ENCODE measurements at places on chromosomes 12 and 14.

DNA sequence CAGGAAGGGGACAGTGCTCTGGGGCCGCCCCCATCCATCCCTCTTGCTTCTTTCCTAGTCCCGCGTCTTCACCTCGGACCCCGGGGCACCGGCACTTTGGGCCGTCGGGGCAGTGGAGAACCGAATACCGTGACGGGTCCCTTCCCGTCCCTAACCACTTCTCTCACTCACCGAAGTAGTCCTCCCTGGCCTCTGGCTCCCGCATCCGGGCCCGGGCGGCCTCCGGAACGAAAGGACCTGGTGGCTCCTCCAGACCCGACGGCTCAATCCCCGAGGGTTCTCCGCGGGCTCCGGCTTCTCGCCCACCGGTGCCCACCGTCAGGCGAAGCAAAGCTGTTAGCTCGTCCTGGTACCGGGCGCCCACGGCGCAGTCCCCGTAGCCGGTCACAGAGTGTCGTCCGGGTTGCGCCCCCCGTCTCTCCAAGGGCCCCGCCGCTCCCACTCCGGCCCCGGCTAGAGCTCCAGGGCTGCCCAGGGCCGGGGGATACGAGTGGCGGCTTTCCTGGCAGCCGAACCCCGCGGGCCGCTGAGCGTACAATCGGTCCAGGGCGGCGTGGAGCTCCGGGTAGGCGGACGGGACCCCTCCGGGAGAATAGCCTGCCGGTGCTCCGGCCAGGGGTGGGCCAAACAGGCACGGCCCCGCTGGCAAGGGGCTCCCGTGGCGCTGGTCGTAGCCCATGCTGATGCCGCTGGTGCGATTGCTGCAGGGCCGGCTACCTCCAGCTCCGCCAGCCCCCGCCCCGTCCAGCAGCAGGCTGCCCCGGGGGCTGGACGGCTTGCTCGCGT is 1.1 kb downstream of the AJUBA start:
- DNase-seq: no peak

- DNase-seq: no peak
These were observed 244.2 kb upstream of the OR4E1 start for GRCh38 chr14:21917699-21918436.

DNA sequence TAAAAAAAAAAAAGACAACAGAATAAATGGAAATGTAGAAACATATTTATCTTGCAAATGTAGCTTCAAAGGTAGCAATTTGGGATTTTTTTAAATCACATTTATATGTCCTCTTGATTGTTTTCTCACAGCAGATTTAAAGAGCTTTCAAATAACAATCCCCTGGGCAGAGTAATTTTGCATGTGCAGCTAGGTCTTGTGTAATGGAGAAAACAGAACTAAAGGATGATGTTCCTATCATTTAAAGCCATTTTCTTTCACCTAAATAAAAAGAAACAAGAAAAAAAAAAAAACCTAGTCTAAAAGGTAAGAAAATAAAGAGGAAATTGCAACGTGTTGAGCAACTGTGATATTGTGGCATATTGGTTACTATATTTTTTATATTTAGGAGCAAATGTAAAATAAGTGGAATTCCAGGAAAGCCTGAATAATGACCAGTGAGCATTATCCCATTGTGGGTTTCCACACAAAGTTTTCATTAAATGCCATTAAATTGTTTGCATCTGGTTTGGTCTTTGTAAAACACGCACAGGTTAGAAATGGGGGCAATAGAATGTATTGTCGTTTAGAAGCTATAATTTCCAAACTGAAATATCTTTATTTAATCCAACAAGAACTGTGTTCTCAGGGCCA is 215.6 kb downstream of the SLC6A15 start:
- DNase-seq: no peak

DNA sequence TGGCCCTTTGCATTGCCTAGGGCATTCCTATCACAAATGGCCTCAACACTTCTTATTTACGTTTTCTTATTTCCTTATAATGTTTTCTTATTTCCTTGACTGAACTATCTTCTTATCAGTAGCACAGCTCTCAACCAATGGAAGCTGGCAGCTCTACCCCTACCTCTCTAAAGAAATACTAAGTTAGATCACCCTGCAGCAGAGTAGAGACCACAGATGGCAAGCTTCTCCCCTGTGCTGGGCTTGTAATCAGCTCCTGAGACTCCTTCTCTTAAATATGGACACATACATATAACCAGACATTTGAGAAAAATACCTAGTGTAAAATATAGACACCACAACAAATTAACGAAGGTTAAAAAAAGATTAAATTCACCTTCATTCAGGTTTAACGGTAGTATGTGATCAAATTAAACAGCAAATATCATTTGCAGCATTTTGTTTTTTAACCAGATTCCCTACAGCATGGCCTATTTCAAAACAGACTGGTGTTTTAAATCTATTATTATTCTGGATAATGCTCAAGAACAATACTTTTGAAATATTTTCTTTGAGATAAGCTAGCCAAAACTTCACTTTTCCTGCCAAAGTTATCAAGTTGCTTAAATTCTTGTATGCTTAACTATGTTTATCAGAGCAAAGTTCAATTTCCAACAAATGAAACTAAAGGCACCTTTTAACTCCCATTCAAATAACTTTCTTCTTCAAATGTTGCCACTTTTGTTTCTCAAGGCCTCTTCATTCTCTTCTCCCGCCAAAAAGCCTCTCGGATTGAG is 54.3 kb downstream of the SLC41A2 start:
- no peak for DNase-seq

- no peak for DNase-seq
These were observed at the start of gene P3H3 for GRCh38 chr12:6827982-6828780. P3H3 (plus strand) TSS chr12:6828407; CDS start chr12:6828441, 34 bp downstream.

- no peak for DNase-seq
These were observed 83.8 kb upstream of the CCND2 start for GRCh38 chr12:4189721-4190120.

- no peak for DNase-seq
These were observed 216.3 kb upstream of the FLRT2 start for GRCh38 chr14:85313560-85314207.

DNA sequence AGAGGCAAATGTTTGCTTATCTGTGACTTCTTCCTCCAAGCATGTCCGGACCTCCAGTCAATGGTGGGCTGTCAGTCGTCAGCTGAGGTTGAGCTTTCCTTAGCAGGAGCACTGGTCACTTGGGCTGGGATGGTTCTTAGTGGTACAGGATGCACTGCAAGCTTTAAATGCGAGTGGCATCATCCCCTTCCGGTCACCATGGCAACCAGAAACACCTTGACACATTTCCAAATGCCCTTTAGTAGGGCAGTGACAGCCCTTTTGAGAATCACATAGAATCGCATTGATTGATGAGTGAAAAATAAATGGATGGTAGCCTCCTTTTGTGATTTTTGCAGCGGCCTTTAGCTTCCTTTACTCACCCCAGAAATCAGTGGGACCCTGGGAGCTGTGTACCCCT is 24.1 kb downstream of the NTF3 start:
- DNase-seq: no peak

GRCh38 chr12:56258068-56258819 is at the start of gene ANKRD52:
ANKRD52 (minus strand) TSS chr12:56258384; CDS start chr12:56258269, 115 bp downstream.
- peak; percentile 96 for DNase-seq

- peak; percentile 71 for DNase-seq
These were observed at the start of gene CCDC177 for GRCh38 chr14:69574263-69574953. CCDC177 (minus strand) TSS chr14:69574871; CDS start chr14:69573622, 1,249 bp downstream.

DNA sequence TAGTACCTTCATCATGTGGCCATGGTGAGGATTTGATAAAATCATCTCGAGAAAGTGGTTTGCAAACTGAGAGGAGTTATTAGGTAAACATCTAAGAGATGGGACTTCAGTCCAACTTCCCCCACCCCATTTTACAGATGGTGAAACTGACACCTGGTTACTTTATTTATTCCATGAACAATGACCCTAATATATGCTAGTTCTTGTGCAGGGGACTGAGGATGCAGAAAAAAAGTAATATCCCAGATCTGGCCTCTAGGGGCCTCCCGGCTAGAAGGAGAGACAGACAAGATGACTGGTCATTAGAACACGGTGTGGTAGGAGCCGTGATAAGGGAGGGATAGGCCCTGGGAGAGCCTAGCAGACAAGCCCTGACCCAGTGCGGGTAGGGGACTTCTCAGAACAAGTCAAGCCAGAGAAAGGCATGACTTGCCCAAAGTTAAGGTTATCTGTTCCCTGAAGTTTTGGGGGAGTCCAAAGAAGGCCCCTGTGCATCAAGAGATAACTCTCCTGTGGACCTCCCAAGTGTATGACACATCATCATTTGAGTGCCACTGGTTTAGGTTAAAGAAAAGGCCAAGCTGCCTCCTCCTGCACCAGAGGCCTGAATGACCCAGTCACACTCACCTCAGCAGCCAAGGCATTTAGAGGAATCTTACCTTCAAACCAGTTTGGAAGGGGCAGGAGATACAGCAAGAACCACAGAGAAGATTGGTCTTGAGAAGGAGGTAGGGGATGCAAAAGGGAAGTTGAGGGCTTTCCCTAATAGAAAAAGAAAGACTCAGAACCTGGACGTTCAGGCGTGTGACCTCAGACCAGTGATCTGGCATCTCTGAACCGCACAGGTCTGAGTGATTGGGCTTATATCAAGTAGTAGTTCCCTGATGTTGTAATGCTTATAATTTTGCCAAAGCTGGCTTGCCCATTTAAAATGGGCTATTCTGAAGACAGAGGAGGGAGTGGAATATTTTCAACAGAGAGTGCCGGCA is 1.6 kb downstream of the CMKLR1 start:
- no peak for DNase-seq

DNA sequence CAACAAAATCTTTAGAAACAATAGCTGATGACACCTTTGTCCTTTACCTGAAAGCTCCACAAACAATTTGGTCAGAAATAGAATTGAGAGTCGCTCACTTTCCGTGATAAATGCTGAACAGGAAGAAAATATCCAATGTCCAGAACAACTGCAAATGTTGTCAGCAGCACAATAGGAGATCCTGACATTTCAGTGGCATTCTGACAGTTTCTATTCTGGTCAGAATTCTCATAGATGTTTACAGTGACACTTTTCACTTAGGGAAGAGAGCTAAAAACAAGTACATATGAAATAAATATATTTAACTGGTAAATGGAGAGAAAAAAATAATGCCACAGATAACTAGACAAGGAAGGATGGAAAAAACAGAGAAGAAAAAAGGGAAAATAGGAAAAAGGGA is 39.1 kb downstream of the MAGOHB start:
- DNase-seq: no peak

DNA sequence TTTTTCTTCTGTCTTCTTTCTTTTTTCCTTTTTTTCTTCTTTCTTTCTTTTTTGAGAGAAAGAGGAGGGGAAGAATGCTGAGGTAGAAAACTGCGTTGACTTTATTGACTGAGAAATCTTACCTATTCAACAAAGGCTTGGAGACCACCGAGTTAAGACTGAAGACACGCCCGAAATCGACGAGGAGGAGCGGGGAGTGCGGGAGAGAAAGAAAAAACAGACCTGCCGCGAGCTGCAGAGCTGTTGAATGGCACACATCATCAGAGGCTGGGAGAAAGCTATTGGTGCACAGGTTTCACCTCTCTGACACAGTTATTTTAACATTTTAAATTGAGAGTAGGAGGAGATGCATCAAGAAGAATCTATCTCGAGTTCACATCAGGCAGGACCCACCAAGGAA is 5.1 kb downstream of the ASCL1 start:
- no peak for DNase-seq

- no peak for DNase-seq
These were observed 463.0 kb downstream of the AACS start for GRCh38 chr12:125528281-125528680.

GRCh38 chr12:71174146-71174545 is 16.3 kb upstream of the TSPAN8 start:
- no peak for DNase-seq

GRCh38 chr12:79141776-79142175 is 277.2 kb downstream of the SYT1 start:
- DNase-seq: no peak

DNA sequence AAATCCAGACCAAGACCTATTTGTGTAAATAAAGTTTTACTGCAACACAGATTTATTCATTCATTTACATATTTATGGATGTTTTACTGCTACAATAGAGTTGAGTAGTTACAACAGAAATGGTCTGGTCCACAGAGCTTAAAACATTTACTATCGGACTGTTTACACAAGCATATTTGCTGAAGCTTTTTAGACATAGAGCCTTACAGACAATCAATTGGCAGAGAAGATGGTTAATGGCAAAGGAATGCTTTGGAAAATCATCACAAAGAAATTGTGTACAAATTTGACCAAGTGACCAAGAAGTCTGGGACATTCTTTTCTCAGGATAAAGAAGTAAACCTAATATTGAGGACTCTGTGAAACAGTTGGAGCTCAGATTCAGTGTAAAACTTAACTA is 504.3 kb downstream of the SLC16A7 start:
- DNase-seq: no peak

- no peak for DNase-seq
These were observed 543.2 kb upstream of the TBX3 start for GRCh38 chr12:115227137-115227615.

GRCh38 chr14:56241461-56241860 is 123.2 kb downstream of the PELI2 start:
- DNase-seq: no peak

DNA sequence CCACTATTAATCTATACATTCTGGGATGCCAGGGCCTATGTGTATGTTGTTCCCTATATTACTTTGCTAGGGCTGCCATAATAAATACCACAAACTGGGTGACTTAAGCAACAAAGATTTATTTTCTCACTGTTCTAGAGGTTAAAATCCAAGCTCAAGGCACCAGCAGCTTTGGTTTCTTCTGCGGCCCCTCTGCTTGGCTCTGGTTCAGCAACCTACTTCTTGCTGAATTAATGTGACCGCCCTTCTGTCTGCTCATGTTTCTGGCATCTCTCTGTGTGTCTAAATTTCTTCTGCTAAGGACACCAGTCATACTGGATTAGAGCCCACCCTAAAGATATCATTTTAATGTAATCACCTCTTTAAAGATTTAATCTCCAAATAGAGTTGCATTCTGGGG is 84.7 kb downstream of the ZNF664 start:
- no peak for DNase-seq

- DNase-seq: no peak
These were observed 18.0 kb upstream of the DYRK2 start for GRCh38 chr12:67630373-67631088.

GRCh38 chr12:53213348-53213747 is 6.3 kb upstream of the ITGB7 start:
- peak; percentile 88 for DNase-seq

GRCh38 chr12:115411121-115411520 is 727.1 kb upstream of the TBX3 start:
- DNase-seq: no peak

Data from GM12892 (cell line).